ENCODE measurements at places on chromosomes 2 and 18. TPM values are rescaled to one million over a fixed set of nuclear protein-coding genes. Genes with fewer than 3 reads are reported as not detected.

The FHOD3 gene
- 25.1 TPM for total RNA-seq

The FSHR gene
- 13.6 TPM for total RNA-seq

- peak; percentile 55 for DNase-seq
Measured at GRCh38 chr2:149033716-149034115, 4.8 kb upstream of the LYPD6B start.

The COLEC11 gene
- total RNA-seq: 2.9 TPM

The CCDC141 gene
- 0.32 TPM for total RNA-seq

DNA sequence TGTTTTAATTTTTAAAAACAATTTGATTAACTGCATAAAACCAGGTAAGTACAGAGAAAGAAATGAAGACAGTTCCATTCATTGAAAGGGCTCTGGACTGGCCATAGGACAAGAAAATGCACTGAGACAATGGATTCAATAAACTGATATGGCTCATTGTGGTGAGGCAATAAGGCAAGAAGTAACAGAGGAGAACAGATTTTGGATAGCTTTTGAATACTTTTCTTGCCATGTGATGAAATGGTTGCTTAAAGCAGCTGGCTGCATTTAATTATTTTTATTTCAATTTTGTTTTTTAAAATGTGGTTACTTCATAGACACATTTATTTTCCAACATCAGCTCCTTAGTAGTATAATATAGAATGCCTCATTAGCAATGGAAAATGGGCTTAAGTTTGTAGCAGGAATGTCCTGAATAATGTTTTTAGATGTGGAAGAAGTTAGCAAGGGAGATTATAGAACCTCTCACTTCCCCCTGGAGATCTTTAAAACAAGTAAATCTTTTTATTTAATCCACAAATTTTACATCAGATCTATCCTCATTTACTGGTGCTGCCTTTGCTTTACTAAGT is 646.9 kb upstream of the ZEB2 start:
- DNase-seq: no peak

- DNase-seq: no peak
Measured at GRCh38 chr2:10243926-10244270, 58.8 kb upstream of the HPCAL1 start.

Measured in prostate gland (tissue), 2 donors.